ENCODE measurements at places on chromosomes 3 and 15.

DNA sequence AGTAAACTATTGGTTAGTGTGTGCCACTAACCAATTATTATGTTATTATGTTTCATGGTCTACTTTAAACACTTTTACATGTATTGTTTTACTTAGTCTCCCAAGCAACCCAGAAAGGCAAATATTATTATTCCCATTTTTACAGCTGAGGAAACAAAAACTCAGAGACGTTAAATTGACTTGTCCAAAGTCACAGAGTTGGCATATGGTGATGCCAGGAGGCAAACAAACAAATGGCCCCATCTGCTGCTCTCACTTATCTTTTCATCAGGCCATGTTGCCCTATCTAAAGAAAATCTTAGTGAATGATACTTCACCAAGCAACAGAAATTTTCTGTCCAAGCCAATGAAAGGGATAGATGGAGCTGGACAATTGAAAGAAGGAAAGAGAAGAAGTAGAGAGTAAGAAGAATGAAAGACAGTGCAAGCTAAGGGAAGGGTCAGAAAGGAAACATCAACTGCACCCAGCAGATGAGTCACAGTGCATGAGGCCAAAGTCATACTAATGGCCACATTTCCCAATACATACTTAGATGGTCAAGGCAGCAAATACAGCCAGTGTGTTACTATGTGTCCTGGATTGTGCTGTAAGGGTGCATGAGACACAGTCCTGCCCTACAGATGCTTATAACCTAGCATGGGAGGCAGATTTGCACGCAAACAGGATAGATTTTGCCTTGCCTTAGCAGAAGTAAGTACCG is 266.9 kb downstream of the KCNMB2 start:
- DNase-seq = no peak

DNA sequence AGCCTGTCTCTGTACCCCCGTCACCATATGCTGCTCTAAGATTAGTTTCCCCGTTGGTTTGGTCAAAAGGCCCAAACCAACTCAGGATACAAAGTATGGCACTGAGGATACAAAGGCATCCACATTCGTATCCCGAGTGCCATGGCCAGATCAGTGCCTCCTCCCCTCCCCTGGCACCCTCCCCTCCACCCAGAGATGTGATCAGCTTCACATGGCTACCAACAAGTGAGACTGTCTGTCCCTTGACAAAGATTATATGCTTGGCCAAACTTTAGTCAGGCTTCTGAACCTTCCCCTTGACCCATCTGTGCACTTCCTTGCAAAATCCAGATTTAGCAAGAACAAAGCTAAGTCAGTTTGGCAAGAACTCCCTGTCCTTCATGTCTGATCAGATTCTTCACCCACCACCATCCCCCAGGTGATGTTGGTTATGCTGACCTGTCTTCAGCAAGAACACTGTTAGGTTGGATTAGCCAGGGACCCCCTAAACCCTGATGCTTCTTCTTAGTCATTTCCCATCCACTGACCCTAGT is 61.7 kb downstream of the KLF15 start:
- no peak for DNase-seq

DNA sequence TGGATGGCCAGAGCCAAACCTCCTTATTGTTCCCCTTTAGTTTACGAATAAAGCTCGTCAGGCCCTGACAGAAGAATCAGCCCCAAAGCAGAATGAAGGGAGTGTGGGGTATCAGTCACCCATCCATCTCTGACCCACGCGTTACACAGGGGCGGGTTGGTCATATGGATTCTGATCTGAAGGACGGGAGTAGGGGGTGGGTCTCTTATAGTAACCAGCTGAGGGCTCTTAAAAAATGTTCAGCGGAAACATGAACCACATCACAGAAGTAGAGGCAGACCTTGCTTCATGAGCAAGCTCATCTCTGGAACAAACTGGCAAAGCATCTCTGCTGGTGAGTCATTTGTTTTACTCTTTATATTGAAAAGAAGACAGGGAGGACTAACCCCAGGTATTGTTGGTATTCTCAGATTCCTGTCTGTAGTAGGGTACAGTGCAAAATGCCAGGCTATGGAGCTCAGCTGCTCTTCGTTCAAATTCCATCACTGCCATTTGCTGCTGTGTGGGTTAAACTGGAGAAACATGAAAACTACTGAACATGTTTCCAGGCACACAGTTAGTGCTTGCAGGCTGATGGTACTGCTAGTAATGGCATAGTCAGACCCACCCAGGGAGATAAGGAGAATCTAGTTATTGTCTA is at the start of gene CXCR6:
Gene CXCR6, plus strand, starts transcription at position 258 of the 640 bp plus-strand sequence. CDS start 3,018 bp downstream, outside the sequence.
- DNase-seq = no peak

DNA sequence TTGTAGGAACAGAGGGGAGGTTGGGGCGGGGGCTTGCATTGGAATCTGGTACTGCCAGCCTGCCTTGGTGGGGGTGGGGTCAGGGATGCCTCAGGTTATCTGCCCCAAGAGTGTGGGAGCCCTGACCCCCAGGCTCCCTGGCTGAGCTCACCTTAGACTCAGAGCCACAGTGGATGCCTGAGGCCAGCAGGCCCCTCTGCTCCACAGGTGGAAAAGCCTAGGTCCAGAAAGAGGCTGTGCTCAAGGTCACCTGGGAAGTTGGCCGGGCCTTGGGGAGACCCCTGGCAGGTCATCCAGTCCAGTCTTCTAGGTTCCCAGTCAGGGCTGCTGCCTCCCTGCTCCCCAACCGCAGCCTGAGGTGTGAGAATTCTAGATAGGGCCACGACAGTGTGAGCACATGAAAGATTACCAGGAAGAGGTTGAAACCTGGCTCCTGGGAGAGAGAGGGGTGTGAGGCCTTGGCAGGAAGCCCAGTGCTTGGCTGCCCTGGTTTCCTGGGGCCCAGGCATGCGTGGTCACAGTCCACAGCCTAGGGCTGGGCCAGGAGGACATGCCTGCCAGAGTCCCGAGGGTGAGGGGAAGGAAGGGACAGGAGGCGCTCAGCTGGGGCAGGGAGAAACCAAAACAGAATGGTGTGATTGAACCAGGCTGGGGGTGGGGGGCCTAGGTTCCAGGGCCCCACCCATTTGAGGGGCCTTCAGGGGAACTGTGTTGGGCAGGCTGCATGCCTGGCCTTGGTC is 4.9 kb downstream of the HDAC11 start:
- DNase-seq = no peak

DNA sequence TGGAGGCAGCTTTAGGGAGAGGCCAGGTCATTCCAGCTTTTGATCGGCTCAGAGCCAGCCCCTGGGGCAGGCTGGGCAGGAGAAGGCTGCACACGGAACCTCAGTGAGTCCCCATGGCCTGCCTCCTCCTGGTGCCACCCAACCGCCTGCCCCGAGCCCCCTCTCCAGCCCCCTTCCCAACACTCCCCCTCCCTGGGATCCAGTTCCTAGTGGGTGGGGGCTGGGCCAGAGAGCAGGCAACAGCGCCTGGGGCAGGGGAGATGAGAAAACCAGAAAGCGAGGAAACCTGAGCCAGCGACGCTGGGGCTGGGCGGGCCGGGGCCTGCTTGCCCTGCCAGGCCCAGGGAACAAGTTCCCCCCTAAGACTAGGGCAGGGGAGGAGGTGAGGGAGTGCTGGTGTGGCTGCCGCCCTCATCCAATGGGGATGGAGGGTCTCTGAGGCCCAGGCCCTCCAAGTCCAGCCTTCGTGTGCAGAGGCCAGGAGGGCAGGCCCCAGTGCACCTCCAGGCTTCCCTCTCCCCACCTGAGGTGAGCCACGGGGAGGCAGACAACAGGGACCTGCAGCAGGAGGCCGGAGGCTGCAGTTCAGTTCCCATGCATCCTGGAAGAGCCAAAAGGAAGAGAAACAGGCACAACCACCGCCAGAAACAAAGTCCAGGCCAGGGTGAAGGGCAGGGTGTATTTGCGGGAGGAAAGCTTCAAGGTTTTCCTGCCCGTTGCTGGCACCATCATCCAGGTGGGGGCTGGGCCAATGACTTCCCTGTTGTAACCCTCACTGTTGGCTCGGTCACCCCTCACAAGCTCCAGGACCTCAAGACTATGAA is 4.0 kb upstream of the SEMA3F start:
- no peak for DNase-seq

All from left forelimb (tissue), 1 donor.